ENCODE measurements at places on chromosomes 6 and 20.

DNA sequence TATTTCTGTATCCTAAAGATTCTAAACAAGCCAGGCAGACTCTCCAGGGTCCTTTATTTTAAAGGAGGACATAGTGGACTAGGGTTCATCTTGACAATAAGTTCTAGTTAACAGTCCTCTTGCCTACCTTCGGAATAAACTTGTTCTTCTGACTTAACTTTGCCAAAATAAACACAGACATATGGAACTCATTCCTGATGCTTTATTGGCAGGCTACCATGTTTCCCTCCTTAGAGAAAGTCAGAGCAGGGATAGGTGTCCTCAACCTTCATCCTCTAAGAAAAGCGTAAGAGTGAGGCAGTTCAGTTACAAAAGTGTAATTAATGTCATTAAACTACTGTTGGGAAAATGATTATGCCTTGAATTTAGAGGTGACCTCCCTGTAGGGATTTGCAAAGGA lies 46.9 kb upstream of the NRSN1 start:
- no peaks in the 10 kb centered on the region for H3K36me3 ChIP-seq
- H3K27ac ChIP-seq = no peak overlapping the region
- no peak overlapping the region for H3K4me3 ChIP-seq
- no peaks in the 10 kb centered on the region for H3K27me3 ChIP-seq
- H3K4me1 ChIP-seq = no peaks in the 10 kb centered on the region

DNA sequence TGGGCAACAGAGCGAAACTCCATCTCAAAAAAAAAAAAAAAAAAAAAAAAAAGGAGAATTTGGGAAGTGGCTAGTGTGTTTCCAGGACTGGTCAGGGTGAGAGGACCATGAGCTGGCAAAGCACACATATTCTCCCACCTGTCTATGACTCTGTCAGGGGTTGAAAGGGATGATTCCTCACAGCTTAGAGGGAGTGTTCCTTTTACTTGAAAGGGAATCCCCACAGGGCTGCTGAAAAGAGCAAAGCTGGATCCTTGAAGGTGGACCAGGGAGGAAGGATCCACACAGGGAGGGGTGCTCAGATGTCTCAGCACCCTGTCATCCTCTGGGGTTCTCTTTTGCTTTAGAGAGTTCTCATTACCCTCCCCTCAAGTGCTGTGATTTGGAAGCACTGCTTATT lies 13.2 kb downstream of the MRAP2 start:
- H3K36me3 ChIP-seq = no peaks in the 10 kb centered on the region
- no peak overlapping the region for H3K4me3 ChIP-seq
- no peaks in the 10 kb centered on the region for H3K4me1 ChIP-seq
- H3K27me3 ChIP-seq = no peaks in the 10 kb centered on the region

- no peak overlapping the region for H3K27ac ChIP-seq
- H3K4me1 ChIP-seq = no peaks in the 10 kb centered on the region
- H3K27me3 ChIP-seq = peaks cover 18% of the 10 kb centered on the region
- H3K36me3 ChIP-seq = no peaks in the 10 kb centered on the region
These were observed 44.3 kb upstream of the PTGIS start for GRCh38 chr20:49612127-49612738.

DNA sequence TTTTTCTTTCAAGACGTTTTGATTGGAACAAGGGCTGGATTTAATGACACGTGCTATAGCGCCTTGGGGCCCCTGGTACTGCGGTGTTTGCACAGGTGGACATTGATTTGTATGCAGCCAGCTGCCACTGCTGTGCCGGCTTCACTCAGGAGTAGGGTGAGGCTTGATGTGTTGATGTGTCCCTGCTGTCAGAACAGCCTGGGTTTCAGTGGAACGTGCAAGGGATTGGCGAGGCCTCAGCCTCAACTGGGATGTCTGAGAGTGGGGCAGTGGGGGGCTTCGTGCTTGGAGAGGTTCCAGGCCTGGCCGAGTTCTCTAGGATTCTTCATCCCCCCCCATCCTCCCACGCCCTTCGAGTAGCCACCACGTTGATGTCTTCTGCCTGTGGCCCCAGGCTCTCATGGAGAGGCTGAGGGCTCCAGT lies 23.0 kb downstream of the PYGB start:
- peaks cover 10% of the 10 kb centered on the region for H3K4me1 ChIP-seq
- peak overlapping the region; percentile 83 for H3K27ac ChIP-seq
- H3K4me3 ChIP-seq = no peak overlapping the region
- ATAC-seq = no peak
- peaks cover 77% of the 10 kb centered on the region for H3K36me3 ChIP-seq
- no peaks in the 10 kb centered on the region for H3K27me3 ChIP-seq

- H3K4me3 ChIP-seq = no peak overlapping the region
- no peaks in the 10 kb centered on the region for H3K4me1 ChIP-seq
- H3K27me3 ChIP-seq = no peaks in the 10 kb centered on the region
- H3K27ac ChIP-seq = no peak overlapping the region
- no peaks in the 10 kb centered on the region for H3K36me3 ChIP-seq
These were observed 221.4 kb downstream of the CDKAL1 start for GRCh38 chr6:20755631-20756030.

DNA sequence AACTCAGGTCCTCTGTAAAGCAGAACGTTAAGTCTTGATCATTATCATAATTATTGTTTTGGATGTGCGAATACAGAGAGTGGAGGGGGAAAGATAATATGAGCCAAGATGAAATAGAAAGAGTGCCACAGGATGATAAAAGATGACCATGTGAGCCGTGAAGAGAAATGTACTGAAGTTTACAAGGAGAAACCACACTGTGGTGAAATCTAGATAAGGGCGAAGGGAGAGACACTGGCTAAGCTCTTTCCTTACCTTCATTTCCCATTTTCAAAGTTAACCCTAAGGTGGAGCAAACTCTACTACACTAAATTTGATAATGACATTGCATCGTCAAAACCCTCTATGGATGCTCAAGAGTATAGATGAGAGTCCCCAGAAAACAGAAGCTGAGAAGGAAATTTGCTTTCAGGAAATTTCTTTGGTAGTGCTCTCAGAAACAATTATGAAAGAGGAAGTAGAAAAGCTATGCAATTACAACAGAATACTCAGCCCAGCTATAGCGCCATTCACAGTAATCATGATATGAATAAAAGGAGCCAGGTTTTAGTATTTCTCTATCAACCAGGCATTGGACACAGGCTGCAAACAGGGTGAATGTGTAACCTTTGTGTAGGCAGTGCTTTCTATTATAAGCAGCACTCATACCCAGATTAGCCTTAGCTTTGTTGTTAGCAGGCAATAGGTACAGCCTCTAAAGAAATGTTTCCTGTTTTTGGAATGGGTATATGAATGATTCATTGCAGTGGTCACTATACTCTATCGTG lies 1080.7 kb downstream of the GRIK2 start:
- ATAC-seq = no peak
- no peak overlapping the region for H3K4me3 ChIP-seq
- no peaks in the 10 kb centered on the region for H3K4me1 ChIP-seq
- H3K36me3 ChIP-seq = no peaks in the 10 kb centered on the region
- H3K27me3 ChIP-seq = no peaks in the 10 kb centered on the region

DNA sequence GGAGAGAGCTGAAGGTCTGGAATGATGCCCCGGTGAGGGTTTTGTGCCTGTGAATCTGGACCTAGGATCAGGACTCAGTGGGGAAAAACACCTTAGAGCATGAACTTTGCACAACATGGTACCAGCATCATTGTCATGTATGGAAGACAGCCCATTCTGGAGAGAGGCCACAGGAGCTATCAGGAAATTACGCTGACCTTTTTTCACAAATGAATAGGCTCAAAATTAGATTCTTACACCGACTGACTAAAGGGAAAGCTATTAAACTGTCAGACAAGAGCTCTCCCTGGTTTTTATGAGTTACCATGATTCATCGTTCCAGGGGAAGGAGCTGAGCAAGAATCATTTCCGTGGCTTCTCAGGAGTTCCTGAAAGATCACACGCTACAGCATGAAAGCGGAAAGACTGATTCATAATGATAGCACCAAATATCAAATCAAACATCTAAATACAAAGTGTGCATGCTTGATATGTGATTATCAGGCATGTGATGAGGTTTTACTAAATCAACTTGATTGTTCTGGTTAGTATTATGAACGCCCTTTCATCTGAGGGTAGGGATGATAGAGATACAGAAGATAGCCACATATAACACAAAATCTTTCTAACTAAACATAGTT lies 224.9 kb upstream of the SMLR1 start:
- no peaks in the 10 kb centered on the region for H3K36me3 ChIP-seq
- no peaks in the 10 kb centered on the region for H3K4me1 ChIP-seq
- no peak overlapping the region for H3K27ac ChIP-seq
- H3K27me3 ChIP-seq = no peaks in the 10 kb centered on the region

- no peaks in the 10 kb centered on the region for H3K4me1 ChIP-seq
- ATAC-seq = no peak
- no peaks in the 10 kb centered on the region for H3K36me3 ChIP-seq
- H3K4me3 ChIP-seq = no peak overlapping the region
These were observed 194.6 kb upstream of the ARID1B start for GRCh38 chr6:156582509-156582992.

- H3K27me3 ChIP-seq = no peaks in the 10 kb centered on the region
- ATAC-seq = no peak
- H3K36me3 ChIP-seq = no peaks in the 10 kb centered on the region
- H3K4me3 ChIP-seq = no peak overlapping the region
These were observed 61.2 kb downstream of the ME1 start for GRCh38 chr6:83369692-83370091.

DNA sequence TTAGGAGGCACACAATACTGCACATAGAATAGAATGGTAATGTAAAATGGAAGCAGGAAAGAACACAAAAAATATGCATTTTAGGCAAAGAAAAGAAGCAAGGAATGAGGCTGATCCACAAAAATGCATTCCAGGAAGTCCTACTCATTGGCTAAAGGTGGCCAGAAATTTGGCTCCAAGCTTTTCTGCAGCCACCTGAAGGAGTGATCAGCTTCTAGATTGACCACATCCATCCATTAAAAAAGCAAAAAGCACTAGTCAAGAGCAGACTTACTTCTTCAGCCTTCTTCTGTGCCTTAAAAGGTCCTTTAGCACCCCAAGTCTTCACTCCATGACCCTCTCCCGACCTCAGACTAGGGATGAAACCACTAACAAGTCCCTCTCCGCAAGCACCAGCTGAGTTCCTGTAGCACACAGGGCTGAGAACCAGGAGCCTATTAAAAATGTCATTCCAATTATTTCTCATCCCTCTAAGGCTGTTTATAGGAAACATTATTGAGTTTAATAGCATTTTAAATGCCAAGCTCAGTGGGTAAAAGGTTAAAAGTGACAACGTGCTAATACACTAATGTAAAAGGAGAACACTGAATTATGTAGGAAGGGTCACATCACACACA lies 36.5 kb downstream of the TRAM2 start:
- H3K4me1 ChIP-seq = peaks cover 12% of the 10 kb centered on the region
- H3K27me3 ChIP-seq = no peaks in the 10 kb centered on the region
- no peak overlapping the region for H3K4me3 ChIP-seq
- peak overlapping the region; percentile 33 for H3K27ac ChIP-seq
- H3K36me3 ChIP-seq = peaks cover 3% of the 10 kb centered on the region

GRCh38 chr6:17281100-17281496 lies at the start of gene RBM24:
Gene RBM24 (plus strand): TSS chr6:17281361. CDS start chr6:17281582, 221 bp downstream.
- H3K27me3 ChIP-seq = no peaks in the 10 kb centered on the region
- no peaks in the 10 kb centered on the region for H3K36me3 ChIP-seq
- H3K4me3 ChIP-seq = peak within 1 kb of the TSS; percentile 96
- H3K27ac ChIP-seq = peak within 1 kb of the TSS; percentile 85
